HT-29 (cell line): ENCODE measurements at places on chromosomes 11 and 22.

DNA sequence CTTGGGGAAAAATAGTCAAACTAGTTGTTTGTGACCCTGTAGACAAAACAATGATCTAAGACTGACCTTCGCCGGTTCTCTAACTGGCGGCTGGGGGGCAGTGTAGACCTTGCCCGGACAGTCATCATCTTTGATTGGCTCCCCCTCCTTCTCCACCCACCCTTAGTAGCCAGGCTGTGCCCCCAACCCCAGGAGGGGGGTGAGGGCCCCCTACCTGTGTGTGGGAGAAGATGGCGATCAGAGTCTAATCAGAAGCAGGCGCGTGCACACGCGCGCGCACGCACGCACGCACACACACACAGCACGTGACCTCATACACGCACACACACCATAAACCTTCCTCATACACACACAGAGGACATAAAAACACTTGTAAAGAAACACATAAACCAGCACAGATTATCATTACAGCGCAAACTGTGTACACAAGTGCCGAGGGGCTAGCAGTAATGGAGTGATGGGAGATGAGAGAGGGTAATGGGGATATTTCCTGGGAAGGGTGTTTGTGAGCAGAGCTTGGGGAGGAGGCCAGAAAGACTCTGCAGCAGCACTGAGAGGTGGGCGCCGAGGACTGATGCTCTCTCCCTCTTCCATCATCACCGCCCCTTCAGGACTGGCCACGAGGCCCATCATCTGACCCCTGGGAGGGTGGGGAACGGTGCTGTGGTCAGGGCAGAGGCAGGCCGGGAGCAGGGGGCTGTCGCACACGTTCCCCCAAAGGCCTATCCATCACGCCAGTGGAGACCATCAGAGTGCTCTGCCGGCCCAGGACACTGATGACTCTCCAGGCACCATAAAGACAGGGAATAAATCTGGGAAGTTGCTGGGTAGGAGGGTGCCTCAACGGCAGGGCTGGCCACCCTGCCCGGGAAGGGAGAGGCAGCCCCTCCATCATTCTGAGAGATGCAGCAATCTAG is 12.2 kb downstream of the NECTIN1 start:
- no peak for DNase-seq

GRCh38 chr11:121807051-121807450 is 309.0 kb downstream of the BLID start:
- DNase-seq = no peak

GRCh38 chr11:61671527-61671926 is 8.7 kb upstream of the DAGLA start:
- peak; percentile 59 for DNase-seq

- no peak for DNase-seq
Measured at GRCh38 chr11:94958121-94958696, 15.1 kb downstream of the CWC15 start.

DNA sequence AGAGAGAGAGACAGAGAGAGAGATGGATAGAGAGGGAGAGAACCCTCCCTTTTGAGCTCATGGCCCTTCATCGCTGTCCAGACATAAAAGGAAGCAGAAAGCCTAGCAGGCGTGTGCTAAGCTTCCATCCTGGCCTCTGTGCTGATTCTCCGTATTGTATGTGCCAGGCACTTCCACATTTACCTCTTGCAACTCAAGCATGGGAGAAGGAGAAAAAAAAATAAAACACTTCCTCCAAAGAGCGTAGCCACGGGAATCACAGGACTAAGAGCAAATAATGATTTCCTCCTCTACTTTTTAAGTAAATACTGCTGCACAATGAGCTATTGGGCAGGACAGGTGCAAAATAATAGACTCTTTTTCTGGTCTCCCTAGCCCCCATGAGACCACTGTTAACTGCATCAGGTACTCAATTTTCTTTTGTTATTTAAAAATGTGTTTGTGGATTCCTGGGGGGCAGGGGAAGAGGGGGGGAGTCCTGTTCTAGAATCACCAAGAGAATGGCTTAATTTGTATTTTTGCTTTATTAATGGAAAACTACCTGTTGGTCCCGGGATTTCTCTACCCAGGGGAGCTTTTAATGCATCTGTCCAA is 154.3 kb downstream of the NXPE2 start:
- no peak for DNase-seq

GRCh38 chr11:61968758-61969390 is 1.4 kb upstream of the FTH1 start:
- DNase-seq = no peak

- peak; percentile 26 for DNase-seq
Measured at GRCh38 chr11:7060868-7061267, 27.9 kb upstream of the RBMXL2 start.

DNA sequence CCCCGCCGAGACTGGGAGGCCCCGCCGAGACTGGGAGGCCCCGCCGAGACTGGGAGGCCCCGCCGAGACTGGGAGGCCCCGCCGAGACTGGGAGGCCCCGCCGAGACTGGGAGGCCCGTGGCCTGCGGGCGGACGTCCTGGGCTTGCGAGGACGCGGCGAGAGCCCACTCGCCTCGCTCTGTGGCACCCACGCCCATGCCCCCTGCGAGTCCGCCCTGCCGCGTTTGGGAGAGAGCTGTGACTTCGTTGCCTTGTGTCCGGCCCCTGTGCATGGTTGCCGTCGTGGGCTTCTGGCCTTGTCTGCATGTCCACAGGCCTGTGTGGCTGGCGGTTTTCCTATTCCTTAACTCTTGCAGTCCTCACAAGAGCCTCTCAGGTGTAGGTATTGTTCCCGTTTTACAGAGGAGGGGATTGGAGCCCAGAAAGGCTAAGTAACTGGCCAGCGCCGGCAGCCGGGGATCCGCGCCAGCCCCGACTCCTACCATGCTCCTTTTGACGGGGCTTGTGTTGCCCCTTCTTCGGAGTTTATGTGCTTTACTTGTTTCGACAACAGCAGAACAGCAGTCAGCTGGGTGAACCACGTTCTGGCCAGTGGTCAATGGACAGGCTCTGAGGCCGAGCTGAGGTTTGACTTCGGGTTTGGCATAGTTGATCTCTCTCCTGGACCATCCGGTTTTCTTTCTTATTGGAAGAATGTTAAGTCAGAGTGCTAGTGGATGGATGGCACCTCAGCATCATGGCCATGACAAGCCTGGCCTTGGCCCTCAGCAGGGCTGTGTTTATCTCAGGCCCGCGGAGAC is 741 bp downstream of the PHRF1 start:
- DNase-seq = no peak

DNA sequence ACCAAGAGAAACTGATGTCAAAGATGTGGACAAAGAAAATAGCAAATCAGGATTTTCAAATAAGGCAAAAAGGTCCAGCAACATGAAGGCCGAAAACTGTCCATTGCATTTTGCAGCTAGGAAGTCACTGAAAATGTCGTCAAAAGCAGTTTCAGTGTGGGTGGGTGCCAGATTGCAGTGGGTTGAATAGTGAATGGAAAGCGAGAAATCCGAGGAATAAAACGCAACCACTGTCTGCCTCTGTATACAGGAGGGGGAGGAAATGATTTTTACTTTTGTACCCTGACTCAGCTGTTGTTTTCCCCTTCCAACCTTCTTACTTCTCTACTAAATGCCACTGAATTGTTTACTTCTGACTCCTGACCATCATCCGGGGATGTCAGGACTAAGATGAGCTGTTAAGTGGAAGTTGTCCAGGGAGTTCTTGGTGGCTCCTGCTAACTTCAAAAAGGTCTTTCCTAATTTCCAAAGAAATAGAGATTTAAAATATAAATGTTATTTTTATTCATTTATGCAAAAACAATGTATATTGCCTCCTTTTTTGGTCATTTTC is 64.9 kb upstream of the BIRC3 start:
- DNase-seq = no peak

GRCh38 chr11:5336331-5336730 is 7.0 kb downstream of the OR51B5 start:
- DNase-seq = no peak

DNA sequence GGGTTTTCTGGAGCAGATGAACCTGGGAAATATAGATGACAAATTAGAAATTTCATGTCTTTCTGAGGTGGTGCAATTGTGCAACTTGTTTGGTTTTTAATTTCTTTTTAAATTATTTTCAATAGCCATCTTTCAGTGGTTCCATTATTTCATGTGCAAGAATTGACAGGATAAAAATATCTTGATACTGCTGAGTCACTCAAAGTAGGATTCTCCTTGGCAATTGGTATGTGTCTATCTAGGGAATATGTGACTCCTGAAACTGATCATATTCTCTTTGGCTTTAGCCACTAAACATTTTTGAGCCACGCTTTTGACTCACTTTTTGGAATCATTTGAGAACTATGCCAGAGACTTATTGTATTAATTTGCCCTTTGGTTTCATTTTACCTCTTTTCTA is 331.5 kb downstream of the KCNA4 start:
- no peak for DNase-seq

- no peak for DNase-seq
Measured at GRCh38 chr11:106403751-106404150, 326.3 kb downstream of the AASDHPPT start.

- DNase-seq = no peak
Measured at GRCh38 chr11:119362741-119363080, 16.2 kb upstream of the MFRP start.

- DNase-seq = peak; percentile 62
Measured at GRCh38 chr11:129453293-129453721, 77.7 kb downstream of the BARX2 start.

GRCh38 chr11:120141768-120142423 is 4.0 kb upstream of the TRIM29 start:
- peak; percentile 43 for DNase-seq

DNA sequence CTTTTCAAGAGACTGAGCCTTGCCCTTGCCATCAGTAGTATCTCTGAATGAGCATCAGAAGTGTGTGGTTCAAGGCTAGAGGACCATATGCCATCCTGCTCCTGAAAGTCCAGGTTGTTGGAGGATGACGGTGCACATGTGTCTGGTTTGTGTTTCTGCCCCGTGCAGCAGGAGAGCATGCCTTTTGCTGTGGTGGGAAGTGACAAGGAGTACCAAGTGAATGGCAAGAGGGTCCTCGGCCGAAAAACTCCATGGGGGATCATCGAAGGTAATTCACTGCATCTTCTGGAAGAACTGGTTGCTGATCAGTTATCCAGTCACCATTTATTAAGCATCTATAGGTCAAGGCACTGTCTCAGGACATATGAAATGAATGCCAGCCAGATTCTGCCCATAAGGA is 6.1 kb upstream of the WBP2NL start:
- no peak for DNase-seq

DNA sequence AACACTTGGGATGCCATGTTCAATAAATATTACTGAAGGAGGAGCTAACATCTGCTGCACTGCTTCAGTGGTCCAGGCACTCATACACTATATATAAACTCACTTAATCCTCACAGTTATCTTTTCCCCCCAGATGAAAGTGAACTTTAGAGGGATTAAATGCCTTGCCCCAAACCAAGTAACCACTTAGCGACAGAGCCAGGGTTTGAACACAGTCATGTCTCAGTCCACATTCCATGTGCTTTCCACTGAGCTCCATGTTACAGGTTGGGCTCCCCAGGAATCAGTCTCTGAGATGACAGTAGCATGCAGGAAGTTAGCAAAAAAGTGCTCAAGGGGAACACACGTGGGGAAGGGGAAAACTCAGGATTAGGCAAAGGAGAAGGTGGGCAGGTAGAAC is 59.3 kb downstream of the ENDOD1 start:
- no peak for DNase-seq

- no peak for DNase-seq
Measured at GRCh38 chr11:30483056-30483455, 103.1 kb downstream of the MPPED2 start.

GRCh38 chr22:49073873-49074417 is 753.7 kb downstream of the BRD1 start:
- DNase-seq = no peak

GRCh38 chr22:49344161-49344560 is 483.5 kb downstream of the BRD1 start:
- DNase-seq = no peak

DNA sequence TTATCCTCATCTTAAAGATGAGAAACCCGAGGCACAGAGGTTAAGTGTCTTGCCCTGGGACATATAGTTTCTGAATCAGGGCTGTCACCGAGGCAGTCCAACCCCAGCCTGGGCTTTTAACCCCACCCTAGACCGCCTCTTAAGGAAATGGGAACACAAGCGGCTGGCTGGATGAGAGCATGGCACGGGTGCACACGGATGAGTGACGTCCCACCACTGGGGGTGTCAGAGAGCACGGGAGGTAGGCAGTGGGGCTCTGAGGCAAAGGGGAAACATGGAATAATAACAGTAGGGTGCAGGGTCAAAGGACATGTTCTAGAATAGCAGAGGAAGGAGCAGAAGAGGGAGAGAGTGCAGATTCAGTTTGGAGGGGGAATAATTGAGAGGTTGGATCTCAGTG is 22.3 kb downstream of the PPFIBP2 start:
- peak; percentile 29 for DNase-seq

GRCh38 chr11:111426617-111427016 is 47.5 kb upstream of the POU2AF1 start:
- DNase-seq = peak; percentile 41

- no peak for DNase-seq
Measured at GRCh38 chr11:16193897-16194381, 162.4 kb downstream of the SOX6 start.

GRCh38 chr11:132158696-132159095 is 788.3 kb downstream of the NTM start:
- no peak for DNase-seq

DNA sequence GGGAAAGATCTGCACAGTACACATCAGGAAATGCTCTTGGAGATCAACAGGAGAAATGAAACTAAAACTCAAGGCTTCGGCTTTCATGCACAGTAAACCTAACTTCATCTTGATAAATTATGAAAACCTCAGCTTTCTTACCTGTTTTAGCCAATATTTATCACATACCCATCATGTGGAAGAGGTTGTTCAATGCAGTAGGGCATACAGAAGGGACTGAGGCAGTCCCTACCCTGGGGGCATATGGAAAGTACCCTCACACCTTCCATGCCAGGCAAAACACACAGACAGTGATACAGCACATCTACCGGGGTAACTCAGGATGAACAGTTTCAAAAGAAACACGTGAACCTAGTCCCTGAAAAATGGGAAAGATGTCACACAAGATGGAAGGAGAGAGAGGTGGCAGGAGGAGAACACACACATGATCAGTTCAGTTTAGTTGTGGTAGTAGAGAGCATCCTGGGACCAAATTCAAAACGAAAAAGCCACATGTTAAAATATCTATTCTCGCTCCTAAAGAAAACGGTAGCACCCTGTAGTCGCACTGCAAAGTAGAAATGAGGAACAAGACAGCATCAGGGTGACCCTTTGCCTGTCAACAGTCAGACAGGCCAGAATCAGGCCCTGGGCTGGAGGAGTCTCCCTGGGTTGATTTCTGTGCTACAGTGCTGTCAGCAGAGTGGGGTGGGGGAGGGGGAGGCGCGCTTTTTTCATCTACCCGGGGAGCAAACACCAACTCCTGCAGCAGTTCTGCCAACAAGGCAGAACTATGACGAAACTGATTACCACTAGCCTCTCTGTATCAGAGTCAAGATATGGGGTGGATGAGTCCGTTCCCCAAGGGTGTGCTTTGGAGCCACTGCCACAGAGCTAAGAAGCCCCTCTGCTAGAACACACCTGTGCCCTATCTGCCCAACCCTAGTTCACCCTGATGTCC is 1.3 kb downstream of the HIRA start:
- DNase-seq = no peak

GRCh38 chr22:40310081-40310767 is 36.1 kb upstream of the ADSL start:
- no peak for DNase-seq

GRCh38 chr11:60029015-60029632 is 11.1 kb upstream of the OOSP2 start:
- no peak for DNase-seq
